DMS79 (cell line): ENCODE measurements at places on chromosomes 2 and 18.

DNA sequence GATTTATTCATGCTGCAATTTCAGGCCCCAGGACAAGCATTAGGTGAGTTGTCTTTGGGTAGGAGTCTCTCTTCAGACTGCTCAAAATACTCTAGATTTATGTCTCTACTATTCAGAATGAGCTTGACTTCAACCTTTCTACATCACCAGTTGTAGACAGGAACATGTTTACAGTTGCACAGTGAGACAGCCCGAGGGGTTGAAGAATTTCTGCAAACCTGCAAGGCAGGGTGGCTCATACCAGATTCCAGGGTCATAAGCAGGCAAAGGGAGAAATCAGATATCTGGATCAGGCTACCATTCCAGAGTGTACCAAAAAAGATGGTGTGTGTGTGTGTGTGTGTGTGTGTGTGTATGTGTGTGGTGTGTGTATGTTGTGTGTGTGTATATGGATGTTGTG, 112.4 kb downstream of the SPP2 start:
- no peak for DNase-seq

- peak; percentile 92 for DNase-seq
These were observed 34.3 kb downstream of the DARS1 start for GRCh38 chr2:135951041-135951583.

DNA sequence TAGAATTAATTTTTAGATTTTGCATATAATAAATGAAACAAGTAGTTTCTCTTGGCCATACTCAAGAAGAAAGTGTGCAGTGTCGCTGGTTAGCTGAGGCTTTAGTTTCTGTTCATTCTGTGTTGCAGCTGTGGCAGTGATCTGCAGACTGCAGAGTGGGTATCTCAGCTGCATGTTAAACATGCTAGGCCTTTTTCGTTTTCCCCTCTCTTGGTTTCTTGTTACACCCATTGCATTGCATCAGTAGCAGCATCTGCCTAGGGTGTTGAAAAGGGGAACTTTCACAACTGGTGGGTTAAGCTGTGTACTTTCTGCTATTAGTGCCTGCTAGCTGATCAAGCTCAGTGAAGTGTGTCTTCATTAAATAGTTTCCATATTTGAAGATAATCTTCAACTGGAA, 51.3 kb downstream of the ACSL3 start:
- no peak for DNase-seq

GRCh38 chr2:194104687-194105086, 1552.3 kb upstream of the SLC39A10 start:
- DNase-seq: no peak

DNA sequence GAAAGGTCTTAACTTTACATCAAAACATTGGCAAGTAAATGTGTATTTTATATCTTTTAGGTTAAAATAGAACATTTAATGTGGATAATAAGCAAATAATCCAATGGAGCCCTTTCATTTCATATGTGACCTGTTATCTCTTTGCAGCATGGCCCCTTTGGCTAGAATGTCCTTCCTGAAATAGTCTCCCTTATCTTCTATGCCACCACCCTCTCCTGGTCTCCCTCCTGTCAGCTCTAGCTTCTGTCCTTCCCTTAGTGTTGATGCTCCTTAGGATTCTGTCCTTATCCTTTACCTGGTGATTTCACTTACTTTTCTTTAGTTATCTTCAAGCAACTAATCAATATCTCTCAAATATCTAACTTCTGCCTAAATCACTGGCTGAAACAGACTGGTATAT, 87.1 kb upstream of the TFCP2L1 start:
- DNase-seq: no peak

DNA sequence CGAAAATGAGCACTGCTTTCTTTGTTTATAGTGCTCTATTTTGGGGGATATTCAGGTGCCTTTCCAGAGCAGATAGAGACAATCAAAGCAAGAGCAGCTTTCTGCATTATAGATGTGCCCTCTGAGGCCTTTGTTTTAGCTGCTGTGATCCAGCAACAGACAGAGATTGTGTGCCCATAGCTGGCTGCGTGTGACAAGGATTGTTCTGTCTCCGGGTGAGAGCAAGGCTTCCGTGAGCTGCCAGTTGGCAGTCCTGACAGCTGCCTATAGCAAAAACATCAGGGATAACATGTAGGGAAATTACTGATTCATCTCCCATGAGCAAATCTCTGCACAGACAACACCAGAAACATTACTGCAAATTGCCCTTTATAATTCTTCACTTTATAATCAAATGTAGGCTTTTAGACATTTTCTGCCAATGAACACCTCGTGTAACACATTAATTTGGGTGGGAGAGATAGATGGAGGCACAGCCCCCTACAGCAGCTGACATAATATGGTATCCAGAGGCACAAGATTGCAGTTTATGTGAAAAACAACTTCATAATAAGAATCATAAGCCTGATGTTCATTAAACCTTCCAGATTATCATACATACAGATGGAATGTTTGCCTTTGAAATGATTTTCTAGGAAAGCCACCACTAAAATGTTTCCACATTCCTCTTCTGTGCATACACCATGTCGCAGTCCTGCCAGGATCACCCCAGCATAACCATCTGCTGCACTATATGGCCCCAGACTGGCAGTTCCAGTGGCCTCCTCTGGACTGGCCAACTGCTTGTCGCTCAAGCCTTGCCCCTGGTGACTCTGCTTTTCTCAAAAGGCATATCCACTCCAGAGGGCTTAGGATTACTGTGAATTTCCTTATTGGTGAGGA, 131.2 kb downstream of the TRIB2 start:
- no peak for DNase-seq

DNA sequence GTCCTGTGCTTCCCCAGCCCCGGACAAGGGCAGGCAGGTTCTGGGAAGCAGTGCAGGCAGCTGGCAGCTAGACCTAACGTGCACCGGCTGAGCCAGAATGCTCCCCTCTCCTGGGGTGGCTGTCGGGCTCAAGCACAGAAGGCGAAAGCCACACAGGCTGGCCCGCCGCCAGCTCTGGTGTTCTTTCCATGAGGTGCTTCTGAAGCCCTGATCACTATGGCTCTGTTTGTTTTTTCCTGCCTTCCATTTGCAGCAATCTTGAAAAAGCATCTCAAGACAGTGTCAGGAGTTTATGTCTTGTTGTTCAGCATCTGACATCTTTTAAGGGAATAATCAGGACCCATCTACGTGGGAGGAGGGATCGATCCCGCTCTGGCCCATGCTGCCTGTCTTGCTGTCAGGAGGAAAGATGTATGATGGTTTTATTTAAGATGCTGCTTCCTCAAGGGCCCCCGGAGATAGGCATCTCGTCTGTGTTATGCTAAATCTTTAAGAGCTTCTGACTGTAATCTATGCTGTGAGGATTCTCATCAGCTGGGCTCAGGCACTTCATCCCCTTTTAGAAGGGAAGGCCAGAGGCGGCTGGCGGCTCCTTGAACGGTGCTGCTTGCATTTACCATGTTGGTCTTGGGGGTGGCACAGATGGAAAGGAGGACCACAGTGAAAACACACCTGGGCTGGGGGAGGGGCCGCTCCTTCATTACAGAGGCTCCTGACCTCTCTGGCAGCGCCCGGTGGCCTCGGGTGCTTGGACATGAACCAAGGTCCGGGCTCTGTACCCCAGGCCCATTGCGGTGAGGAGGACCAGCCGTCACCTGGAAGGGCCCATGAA, 118.5 kb upstream of the HDAC4 start:
- peak; percentile 65 for DNase-seq

DNA sequence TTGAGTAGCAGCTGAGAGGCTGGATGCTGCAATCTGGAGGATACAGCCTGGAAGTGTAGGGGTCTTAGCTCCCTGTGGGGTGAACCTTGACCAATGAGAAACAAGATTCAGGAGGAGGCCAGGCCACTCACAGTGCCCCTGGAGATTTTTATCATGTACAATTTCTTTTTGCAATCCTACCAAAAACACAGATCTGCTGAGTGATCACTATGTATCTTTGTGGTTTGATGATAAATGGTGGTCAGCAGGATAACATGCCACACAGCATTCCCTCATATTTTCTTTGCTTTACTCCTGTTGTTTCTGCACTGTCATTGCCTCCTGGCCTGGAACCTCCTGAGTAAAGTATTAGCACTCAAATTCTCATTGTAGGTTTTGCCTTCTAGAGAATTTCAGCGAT, 357.9 kb downstream of the THSD7B start:
- no peak for DNase-seq

DNA sequence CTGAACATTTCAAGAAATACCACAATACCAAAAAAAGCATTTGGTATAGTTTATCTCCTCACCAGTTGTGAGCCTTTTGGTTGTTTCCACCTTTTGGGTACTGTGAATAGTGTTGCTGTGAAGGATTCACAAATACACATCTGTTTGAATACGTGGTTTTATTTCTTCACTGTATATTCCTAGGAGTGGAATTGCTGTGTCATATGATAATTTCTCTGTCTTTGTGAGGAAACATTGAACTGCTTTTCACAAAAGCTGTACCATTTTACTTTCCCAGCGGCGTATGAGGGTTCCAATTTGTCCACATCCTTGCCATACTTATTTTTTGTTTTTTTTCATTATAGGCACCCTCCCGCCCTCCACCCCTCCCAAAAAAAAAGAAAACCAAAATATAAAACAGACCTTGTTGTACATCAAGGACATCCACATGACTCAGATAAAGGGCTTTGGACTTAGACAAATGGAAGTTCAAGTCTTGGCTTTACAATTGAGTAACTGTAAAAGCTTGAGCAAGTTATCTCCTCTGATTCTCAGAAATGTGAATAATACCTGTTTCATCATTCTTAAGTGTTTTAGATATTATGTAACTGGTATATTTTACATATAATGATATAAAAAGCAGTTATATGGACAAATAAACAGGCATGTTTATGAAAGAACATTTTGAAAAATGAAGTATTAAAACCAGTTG, 19.0 kb downstream of the UBE2E3 start:
- DNase-seq: no peak

DNA sequence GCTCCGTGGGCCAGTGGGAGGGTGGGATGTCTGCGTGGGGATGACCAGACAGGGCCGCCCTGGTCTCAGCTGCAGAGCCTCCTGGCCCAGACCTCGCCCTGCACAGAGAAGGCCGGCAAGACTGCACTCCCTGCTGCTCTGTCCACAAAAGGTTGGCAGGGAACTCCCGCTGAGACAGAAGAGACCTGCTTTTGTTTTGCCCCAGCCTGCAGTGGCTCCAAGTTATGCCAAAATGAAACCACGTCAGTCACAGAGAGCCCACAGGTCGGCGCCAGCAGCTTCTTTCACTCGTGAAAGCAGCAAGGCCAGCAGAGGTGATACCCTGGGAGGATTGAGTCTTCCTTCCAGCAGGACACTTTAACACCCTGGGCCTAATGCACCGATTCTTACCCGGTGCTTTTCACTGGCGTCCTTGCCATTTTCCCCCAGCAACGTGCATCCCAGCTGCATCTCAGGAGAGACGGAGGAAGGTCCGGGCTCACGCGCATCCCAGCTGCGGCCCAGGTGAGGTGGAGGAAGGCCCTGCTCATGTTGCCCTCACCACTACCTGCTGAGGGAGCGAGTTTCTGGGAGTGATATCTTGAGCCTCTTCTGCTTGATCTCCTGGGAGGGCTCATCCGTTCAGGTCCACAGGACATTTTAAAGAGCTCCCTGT, 22.1 kb upstream of the CTDP1 start:
- DNase-seq: no peak

DNA sequence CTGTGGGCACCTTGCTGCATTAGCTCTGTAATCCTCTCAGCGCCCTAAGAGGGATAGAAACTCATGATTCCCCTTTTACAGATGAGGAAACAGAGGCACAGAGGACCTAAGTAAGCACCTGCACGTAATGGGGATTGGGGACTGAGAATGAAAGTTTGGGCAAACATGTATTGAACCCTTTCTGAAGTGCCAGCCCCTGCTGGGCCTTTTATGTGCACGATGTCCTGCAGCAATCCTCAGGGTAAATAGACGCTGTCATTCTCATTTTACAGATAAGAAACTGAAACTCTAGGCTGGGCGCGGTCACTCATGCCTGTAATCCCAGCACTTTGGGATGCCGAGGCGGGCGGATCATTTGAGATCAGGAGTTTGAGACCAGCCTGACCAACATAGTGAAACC, 117.4 kb downstream of the STPG4 start:
- no peak for DNase-seq

- no peak for DNase-seq
These were observed 25.3 kb upstream of the ANXA4 start for GRCh38 chr2:69716555-69717120.

- no peak for DNase-seq
These were observed at the start of gene CPLX4 for GRCh38 chr18:59318460-59319050. TSS of gene CPLX4 (minus strand) at chr18:59318649. CDS start at chr18:59318462, 187 bp downstream.

GRCh38 chr2:49225126-49225525, 70.8 kb upstream of the FSHR start:
- no peak for DNase-seq

- DNase-seq: no peak
These were observed 24.2 kb downstream of the ICOS start for GRCh38 chr2:203960811-203961210.

DNA sequence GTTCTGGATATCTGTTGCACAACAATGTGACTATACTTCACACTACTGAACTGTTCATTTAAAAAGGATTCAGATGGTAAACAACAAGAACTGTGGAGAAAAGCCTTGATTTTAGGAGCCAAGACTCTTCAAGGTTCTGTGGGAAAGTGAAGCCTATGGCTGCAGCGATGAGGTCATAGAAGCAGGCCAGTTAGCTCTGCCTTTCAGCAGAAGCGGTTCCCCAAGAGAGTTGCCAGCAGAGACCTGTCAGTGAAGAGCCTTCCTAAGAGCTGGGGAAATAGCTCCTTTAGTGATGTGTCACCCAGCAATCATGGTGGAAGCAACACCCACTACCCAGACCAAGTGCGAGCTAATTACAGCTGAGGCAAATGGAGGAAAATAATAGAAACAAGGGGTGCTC, 346.5 kb upstream of the ETAA1 start:
- no peak for DNase-seq

GRCh38 chr2:56185101-56185581, 1.4 kb downstream of the CCDC85A start:
- no peak for DNase-seq

GRCh38 chr2:64524604-64525316, 632 bp downstream of the AFTPH start:
- no peak for DNase-seq

DNA sequence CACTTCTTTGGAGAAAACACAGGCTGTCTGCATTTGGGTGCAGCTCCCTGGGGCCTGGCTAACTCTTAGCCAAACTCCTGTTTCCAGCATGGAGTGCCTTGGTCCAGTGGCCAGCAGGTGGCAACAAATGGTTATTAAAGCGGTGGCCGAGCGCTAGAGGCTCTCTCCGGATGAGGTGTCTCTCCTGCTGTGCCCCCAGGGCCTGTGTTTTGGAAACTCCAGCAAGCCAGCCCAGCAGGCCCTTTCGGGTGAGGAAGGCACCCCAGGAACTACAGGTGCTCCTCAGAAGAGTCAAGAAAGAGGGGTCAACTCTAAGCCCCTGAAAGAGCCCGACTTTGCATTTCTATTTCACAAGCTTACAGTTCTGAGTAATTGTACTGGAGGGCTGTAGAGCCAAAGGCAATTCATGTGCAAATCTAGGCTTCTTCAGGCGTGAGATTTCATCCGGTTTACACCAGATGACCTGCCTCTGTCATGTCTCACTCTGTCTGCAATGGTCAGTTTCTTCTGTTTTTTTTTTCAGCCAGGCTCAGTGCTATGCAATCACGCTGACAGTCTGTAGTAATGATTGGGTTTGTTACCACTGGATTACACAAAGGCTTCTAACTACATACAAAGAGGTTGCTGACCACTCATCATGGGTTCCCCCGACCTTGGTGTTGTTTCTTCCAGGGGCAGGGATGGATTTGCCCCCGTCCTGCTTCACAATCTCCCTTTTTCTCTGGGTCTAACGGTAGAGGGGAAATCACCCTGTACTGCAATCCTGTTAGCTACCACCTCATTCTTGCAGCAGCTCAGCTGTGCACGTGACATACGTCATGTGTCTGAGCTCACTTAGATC, 7.6 kb upstream of the CHRNA1 start:
- peak; percentile 47 for DNase-seq

- DNase-seq: no peak
These were observed 215.1 kb downstream of the LDLRAD4 start for GRCh38 chr18:13433685-13434084.
